ENCODE measurements at places on chromosomes 13 and 19. TPM values are rescaled to one million over a fixed set of nuclear protein-coding genes. Genes with fewer than 3 reads are reported as not detected.

DNA sequence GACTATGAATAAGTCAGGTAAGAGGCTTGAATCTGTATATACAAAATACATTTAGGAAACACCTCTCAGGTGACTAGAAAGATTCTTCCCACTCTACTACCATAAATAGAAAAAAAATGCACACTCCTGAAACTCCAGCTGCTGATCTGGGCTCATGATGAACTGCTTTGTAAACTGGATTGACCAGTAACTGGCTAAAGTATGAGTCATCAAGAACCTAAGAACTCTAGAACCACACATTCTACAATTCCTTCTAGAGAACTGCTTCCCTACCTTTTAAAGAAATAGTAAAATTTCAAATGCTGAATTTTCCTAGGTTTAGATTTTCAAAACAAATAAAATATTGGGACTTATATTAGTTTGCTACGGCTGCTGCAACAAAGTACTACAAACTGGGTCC is 55.2 kb downstream of the ELF1 start:
- peak; percentile 29 for DNase-seq

DNA sequence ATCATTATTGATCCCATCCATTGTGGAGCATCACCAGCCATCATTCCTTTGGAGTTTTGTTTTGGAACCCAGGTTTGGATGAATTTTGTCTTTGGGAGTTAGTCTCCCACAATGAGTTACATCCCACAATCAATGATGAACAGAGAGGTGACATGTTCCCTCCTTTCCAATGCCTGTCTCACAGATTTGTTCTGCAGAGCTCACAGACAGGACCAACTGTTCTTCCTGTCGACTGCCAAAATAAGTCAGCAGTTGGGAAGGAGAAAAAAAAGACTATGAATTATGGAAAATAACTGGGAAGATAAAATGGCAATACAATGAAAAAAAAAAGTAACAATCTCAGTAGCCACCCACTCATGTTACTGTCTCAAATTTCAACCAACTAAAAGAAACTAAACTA is 489.1 kb downstream of the MYO16 start:
- DNase-seq = no peak

- DNase-seq = no peak
Measured at GRCh38 chr19:29485293-29485692, 40.5 kb upstream of the VSTM2B start.

DNA sequence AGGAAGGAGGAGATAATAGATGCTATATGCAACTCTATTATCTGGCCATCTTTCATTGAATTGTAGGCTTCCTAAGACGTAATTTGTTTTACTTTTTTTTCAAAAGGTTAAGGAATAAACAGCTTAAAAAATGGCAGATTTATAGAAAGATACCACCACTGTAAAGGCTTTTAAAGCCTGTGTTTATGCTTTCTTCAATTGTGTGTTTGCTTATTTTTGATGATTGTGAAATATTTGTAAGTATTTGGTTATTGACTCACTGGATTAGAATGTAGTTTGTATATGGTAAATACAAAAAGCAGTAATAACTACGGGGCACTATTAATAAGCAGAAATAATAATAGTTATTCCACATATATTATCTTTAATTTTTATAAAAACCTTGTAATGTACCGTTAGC is 437.9 kb downstream of the KLF5 start:
- no peak for DNase-seq

- peak; percentile 77 for DNase-seq
Measured at GRCh38 chr13:99086267-99087097, 108.6 kb upstream of the DOCK9 start.

DNA sequence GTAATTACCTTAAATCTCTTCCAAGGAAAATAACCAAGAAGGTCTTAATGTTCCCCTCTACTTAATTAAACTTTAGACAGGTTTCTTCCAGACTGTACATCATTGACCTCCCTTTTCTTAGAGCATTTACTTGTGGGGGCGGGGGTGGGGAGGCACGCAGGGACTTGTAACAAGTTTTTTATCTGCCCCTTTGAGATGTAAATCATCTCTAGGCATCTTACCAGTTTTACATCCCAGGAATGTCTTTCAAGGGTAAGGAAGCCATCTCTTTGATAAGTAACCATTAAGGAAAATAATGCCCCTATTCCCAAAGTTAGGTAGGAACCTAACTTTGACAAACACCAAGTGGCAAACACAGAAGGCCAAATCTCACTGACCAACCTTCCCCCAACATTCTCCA is 528.6 kb downstream of the SUCLA2 start:
- no peak for DNase-seq

DNA sequence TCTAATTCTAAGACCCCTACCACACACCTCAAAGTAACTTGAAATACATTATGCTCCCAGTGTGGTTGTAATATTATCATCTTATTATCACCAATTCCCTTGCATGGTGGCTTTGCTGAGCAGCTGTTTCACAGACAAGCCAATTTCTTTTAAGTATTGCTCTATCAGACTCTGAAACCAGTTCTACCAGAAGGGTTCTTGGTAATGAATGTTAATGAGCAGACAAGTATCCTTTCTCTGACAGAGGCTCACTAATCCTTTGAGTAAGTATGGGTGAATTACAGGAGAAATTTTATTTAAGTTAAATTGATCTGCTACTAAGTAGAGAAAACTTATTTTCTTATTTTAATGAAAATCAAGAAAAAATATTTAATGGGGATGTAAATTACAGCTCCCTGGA is 326.0 kb downstream of the GPC6 start:
- no peak for DNase-seq

The ZNF284 gene
- 1.8 TPM for total RNA-seq

The IL27RA gene
- 7.1 TPM for total RNA-seq

The DHDH gene
- 2.2 TPM for total RNA-seq

The IGFL3 gene
- total RNA-seq = not detected

The RFPL4A gene
- not detected for total RNA-seq

The FGF21 gene
- not detected for total RNA-seq
